ENCODE measurements at places on chromosomes 3 and 15.

GRCh38 chr15:36994790-36995189, 105.6 kb downstream of the MEIS2 start:
- DNase-seq = no peak

- no peak for DNase-seq
Observed at GRCh38 chr3:11720917-11721411, 77.2 kb upstream of the VGLL4 start.

- no peak for DNase-seq
Observed at GRCh38 chr15:65176056-65176455, 9.1 kb downstream of the CLPX start.

DNA sequence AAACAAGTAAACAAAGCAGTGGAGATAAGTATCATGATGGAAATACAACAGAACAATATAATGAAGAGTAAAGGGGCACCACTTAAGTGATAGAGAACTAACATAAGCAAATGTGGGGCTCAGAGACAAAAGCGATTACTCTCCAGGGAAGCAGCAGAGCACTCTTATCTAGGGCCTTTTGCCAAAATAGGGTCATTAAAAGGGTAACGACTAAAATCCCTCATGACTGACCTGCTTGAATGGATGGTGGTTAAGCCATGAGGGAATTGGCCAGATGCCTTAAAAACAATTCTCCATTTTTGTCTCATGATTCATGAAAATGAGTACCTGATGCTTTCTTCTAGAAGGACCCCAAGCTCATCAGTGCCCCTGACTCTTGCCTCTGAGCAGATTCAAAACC, 3.2 kb upstream of the SLC7A14 start:
- DNase-seq = no peak

DNA sequence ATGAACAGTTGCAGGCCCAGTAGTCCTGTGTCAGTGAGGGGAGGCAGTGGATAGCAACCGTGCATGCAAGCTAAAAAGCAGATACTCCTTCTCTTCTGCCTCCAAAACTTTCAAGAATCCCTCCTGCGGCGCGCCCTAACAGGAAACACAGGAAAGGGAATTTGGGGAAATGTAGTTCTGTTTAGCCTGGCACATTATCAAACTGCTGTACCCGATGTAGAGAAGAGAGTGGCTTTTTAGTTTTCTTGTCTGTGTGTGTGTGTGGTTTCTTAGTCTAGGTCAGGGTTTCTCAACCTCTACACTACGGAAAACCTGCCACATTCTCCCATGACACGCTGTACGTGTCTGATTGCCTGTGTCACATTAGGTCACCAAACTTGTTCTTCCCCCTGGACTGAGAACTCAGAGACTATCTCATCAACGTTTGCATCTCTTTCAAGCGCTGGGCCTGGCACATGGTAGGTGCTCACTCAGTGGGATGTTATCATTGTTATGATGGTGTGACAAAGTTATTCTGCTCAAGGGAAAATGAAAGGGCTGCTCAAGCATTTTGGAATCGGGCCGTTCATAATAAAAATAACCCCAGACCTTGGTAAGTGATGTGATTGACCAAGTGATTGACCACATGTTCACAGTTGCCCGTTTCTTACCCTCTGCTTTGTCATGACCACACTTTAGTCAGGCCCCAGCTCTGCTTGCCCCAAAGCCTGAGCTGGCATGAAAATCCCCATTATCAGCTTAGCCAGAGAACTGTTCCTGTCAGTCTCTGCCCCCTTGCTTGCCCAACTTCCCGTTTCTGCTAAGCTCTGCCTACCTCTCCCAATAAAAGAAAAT, 33.2 kb downstream of the TM4SF4 start:
- DNase-seq = no peak

DNA sequence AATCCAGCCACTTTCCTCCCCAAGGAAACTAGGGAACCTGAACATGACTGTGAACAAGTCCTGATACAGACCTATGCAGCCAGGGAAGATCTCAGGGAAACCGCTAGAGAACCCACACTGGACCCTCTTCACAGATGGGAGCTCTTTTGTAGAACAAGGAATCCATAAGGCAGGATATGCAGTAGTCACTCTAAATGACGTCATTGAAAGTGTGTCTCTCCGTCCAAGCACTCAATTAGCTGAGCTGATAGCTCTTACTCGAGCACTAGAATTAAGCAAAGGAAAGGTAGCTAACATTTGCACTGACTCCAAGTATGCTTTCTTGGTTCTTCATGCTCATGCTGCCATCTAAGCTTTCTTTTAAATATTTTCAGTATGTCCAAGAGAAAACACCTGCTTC, 10.0 kb upstream of the SMCO1 start:
- DNase-seq = no peak

DNA sequence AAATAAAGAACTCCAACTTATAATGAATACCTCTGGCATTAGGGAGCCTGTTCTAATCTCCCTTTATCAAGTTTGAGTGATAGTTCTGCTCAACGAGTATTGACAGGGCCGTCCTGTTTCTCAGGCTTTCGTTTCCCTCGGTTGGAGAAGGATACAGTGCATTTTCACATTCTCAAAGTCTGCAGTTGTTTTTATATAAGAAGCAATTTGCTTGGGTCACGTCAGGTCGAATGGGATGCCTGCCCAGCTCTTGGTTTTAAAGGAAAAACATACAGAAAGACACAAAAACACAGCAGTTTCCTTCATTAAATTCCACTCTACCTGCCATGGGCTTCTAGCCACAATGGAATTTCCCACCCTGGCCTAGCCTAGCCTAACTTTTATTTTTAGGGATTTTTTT, 366.3 kb downstream of the TIGIT start:
- DNase-seq = no peak

DNA sequence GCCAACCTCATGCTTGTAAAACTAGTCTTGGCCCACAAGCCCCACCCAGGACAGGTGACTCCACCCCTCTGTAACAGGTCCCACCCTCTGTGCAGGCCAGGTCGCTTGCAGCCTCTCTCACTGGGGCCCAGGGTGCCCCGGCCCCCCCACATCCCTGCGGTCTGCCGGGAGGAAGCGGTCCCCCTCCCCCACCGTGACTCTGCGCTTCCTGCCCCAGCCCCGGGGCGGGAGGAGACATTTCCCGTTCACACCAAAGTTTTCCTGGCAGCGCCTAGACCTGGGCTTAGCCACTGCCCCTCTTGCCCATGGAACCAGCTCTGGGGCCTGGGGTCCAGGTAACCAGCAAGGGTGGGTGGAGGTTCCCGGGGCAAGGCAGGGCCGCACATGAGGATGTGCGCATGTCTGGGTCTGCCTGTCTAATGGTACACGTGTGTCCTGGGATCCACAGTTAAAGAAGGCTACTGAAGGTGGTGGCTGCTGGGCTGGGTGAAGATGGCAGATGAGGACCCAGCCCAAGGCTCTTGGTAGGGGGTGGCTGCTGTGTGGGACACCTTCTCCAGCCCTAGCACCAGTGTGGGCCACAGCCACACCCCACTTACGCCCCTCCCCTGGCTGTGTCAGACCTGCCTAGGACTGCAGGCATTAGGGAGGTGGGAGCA, 8.4 kb downstream of the NBEAL2 start:
- DNase-seq = no peak

DNA sequence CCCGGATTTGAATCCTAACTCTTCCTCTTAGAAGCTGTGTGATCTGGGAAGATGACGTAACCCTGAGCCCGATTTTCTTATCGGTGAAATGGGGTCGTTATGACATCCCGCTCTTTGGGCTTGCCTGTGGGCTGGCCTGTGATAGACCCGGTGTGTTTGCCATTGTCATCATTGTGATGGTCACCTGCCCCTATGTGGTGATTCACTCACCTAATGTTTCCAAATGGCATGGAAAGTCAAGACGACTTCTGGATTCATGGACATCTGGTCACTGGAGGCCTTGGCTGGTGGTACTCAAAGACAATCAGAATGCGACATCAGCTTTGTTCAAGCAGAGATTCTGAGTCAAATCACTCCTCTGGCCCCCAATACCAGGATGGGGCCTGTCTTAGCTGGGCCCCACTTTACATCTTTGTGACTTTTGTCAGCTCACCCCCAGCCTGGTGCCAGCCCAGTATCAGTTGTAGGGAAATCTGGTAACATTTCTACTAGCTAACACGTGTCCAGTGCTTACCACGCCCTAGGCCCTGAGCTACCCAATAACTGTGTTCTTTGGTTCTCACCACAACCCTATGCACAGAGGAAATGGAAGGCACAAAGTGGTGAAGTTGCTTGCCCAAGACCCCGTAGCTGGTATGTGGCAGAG, 2.8 kb downstream of the TMEM43 start:
- no peak for DNase-seq

- no peak for DNase-seq
Observed at GRCh38 chr3:148840451-148840850, 12.8 kb downstream of the CPB1 start.
